Activated CD4-positive, CD25-positive, alpha-beta regulatory T cell treated with anti-CD3 and anti-CD28 coated beads, Interleukin-2, amount 50 U/mL, for 72 hours (primary cell): ENCODE measurements at places on chromosomes 11 and 22.

DNA sequence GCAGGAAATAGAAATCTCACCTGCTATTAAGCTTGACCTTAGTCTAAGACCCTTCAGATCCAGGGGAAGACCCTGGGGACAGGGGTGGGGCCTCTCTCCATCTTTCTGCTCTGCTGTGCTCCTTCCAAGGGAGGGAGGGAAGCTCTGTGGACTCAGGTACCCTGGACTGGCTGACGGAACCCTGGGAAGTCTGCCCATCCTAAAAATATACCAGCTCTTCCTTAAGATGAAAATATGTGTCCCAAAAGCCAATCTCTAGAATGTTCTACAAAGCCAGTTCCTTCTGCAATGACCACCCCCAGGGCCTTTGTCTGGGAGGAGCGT is 73.7 kb downstream of the RTL6 start:
- no peak for DNase-seq

GRCh38 chr11:16902182-16902581 is 112.0 kb downstream of the PLEKHA7 start:
- DNase-seq: no peak

GRCh38 chr11:68358416-68358815 is 46.0 kb downstream of the LRP5 start:
- no peak for DNase-seq

- no peak for DNase-seq
Measured at GRCh38 chr11:9037046-9037780, 33.4 kb upstream of the NRIP3 start.

- DNase-seq: no peak
Measured at GRCh38 chr22:23276656-23277582, 96.6 kb downstream of the BCR start.

GRCh38 chr11:104781719-104782376 is 116.4 kb downstream of the CASP12 start:
- DNase-seq: no peak

- DNase-seq: no peak
Measured at GRCh38 chr22:28208036-28208435, 289.0 kb upstream of the PITPNB start.

- no peak for DNase-seq
Measured at GRCh38 chr11:33716243-33716642, 15.6 kb upstream of the C11orf91 start.

GRCh38 chr22:26553056-26553752 is 36.7 kb downstream of the TPST2 start:
- no peak for DNase-seq

GRCh38 chr11:96179905-96180304 is 163.1 kb downstream of the MAML2 start:
- DNase-seq: no peak

DNA sequence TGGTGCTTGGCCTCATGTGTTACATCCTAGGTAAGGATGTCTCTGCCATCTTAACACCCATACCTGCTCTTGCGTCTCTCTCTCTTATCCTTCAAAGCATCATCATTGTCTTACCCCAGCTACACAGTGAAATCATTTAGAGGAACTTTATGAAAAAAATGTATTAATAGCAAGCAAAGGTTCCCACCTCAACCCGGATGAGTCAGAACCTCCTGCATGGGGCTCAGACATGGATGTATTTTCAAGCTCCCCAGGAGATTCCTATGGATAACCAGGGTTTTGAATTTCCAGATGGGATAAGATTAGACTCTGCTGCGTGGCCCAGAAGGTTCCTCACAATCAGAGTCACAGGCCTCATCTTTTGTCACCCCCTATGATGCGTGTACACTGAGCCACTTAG is 89.1 kb upstream of the NNMT start:
- no peak for DNase-seq

DNA sequence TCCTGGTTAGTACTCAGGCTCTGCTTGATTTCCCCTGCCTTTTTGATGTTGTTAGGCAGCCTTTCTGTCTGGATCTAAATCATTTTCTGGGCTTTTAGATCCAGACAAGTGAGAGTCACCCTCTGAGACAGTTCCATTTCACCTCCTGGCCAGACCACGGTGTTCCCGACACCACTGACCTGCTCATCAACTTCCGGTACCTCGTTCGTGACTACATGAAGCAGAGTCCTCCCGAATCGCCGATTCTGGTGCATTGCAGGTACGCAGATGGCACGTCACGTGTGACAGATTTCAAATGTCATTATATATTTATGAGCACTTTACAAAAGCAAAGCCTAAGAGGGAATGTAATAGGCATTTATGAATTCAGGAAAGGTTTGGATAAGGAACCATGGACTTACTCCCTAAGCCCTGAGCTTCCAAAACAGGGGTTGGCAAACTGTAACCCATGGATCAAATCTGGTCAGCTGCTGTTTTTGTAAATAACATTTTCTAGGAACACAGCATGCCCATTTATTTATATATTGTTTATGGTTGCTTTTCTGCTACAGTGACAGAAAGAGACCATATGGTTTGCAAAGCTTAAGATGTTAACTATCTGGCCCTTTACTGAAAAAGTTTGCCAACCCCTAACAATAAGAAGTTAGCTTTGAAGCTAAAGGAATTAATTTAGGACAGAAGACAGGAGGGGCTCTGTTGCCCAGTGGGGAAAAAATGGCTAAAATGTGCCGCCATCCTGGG is 53.1 kb upstream of the OR4B1 start:
- no peak for DNase-seq

- no peak for DNase-seq
Measured at GRCh38 chr22:29218758-29219408, 13.2 kb downstream of the EMID1 start.

DNA sequence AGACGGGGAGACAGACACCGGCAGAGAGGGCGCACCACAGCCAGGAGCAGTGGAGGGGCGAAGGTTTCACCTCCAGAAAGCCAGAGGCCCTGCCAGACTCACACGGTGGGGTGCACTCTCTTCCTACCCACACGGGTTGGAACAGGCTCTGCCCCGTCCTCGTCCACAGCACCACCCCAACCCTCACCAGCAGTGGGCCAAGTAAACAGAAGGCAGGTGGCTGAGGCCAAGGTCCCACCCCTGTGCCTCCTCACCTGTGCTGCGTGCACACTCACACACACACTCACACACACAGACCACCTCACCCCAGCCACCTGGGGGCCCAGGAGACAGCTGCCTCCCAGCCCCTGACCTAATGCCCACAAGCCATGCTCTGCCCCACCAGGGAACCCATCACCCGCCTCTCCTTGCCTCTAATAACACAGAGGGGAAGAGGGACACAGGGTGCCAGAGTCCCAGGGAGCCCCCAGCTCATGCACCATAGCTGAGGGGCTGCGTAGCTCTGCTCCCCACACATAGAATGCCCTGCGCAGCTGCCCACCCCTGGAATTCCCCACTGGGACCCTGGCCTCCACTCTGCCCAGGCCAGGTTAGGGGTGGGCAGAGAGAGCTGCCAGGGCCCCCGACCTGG is 3.1 kb downstream of the CYB5R3 start:
- DNase-seq: no peak

DNA sequence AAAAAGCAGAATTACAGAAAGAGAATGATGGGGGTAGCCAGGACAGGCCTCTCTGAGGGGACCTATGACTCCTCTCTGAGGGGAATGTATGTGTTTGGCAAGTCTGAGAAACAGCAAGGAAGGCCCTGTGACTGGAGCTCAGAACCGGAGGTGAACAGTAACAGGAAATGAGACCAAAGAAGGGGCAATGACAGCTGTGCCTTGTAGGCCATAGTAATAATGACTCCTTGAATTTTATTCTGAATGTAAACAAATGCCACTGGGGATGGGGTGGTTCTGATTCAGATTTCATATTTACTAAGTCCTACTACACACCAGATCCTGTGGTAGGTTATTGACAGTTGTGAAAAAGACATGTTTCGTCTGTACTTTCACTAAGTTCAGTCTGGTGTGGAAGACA is 52.8 kb upstream of the APOA1 start:
- no peak for DNase-seq
